ENCODE measurements at places on chromosomes 16 and 17.

- no peak for DNase-seq
Measured at GRCh38 chr16:54719624-54720023, 211.0 kb upstream of the IRX5 start.

- DNase-seq = no peak
Measured at GRCh38 chr17:62073993-62074392, 8.9 kb upstream of the MED13 start.

GRCh38 chr16:20285993-20286499 lies 41.3 kb downstream of the GP2 start:
- no peak for DNase-seq

GRCh38 chr16:15960124-15960971 lies 10.9 kb downstream of the ABCC1 start:
- DNase-seq = no peak

- DNase-seq = no peak
Measured at GRCh38 chr16:12296991-12297390, 320.5 kb downstream of the SNX29 start.

DNA sequence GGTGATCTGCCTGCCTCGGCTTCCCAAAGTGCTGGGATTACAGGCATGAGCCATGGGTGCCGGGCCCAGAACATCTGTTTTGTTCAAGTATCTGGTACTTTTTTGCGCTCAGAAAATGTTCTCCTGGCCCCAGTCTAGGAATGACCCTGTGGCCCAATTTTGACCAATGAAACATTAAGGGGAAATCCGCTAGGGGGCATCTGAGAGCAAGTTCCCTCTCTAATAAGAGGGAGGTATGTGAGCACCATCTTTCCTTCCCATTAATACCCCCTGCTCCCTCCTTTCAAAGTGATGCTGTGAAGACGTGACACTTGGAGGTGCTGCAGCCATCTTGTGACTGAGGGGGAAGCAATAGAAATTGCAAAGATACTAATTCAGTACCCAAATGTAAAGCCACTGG lies 16.5 kb upstream of the CLEC3A start:
- DNase-seq = peak; percentile 3

- DNase-seq = peak; percentile 89
Measured at GRCh38 chr17:45218895-45219661, 2.6 kb upstream of the FMNL1 start.

DNA sequence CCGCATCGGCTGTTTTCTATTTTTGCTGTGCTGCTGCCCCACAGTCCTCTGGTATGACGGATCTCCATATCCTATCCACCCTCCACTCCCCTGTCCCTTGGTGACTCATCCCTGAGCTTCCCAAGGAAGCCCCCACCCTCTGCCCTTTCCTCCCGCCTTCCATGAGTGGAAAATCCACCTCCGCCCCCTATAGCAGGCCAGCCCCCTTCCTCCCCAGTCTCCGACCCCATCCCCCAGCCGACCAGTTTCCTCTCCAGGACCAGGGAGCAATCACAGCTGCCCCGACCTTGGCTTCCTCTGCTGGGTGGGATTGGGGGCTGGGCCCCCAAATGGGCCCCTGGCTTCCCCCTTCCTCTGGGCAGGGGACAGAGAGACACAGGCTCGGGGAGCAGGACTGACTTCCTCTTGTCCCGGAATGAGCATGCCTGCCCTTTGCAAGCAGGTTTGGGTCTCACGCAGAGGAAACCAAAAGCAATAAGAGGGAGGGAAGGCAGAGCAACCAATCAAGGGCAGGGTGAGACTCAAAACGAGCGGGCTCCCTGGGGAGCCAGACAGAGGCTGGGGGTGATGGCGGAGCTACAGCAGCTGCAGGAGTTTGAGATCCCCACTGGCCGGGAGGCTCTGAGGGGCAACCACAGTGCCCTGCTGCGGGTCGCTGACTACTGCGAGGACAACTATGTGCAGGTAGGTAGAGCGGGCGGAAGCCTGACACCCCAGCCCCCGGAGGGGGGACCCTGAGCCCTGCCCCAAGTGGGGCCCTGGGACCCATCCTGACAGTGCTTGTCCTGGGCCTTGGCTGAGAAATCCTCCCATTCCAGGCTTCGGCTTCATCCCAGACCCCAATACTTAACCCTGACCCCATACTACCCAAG lies at the start of the genes ABI3 and GNGT2:
ABI3 (plus strand) TSS at position 550 of the 872 bp plus-strand sequence; CDS start at position 568, 18 bp downstream.
GNGT2 (minus strand) TSS at position 417 of the 872 bp plus-strand sequence. CDS start 3,152 bp downstream, outside the sequence.
- peak; percentile 68 for DNase-seq

- peak; percentile 55 for DNase-seq
Measured at GRCh38 chr16:4319454-4320421, 3.9 kb downstream of the GLIS2 start.

DNA sequence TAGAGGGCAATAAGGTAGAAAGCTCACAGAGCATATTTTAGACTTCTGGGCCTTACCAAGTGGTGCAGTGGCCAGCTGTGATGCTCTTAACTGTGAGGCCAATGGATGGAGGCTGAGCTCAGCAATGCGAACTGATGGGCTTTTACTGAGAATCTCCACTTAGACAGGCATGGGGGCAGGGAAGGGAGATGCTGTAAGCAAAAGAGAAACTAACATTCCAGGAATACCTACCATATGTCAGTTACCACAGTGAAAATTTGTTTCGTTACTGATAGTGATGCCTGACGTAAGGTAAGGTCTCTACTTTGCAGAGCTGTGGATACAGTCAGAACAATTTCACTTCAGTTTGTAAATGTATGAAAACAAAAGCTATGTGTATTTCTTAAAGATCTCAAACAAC lies 250.6 kb upstream of the ZFHX3 start:
- no peak for DNase-seq

DNA sequence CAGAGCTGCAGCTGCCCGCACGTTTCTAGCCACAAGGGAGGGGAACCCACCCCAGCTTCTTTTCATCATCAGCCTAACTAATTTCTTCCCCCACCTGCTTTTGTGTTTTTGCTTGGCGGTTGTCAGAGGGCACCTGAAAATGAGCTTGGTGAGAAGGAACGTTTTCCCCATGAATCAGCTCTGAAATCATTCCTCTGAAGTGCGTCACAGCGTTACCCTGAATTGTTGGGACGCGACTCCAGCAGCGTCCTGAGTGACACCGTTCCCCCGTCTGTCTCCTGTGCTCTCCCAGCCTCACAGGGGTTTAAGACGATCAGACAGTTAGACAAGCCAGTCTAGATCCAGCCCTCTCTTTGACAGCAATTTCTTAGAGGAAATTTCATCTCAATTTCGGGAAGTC lies 722.9 kb upstream of the EEF2KMT start:
- no peak for DNase-seq

- DNase-seq = no peak
Measured at GRCh38 chr16:50209546-50210265, 56.6 kb downstream of the TENT4B start.

GRCh38 chr17:15507896-15508295 lies 40.5 kb upstream of the CDRT4 start:
- no peak for DNase-seq

DNA sequence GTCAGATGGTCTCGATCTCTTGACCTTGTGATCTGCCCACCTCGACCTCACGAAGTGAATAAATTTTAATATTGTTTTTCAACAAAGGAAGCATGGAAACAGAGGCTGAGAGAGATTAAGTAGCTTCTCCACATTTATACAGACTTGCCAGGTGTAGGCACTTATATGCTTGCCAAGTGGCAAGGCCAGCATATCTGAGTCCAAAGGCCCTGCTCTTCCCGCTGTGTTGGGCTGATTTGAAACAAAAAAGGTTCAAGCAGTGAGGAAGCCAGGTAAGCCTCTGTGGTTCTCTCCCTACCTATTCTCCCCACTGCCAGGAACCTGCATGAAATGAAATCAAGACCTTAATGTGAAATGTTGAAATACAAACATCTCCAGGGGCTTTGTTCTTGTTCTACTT lies 7.5 kb upstream of the SLC6A4 start:
- DNase-seq = no peak

DNA sequence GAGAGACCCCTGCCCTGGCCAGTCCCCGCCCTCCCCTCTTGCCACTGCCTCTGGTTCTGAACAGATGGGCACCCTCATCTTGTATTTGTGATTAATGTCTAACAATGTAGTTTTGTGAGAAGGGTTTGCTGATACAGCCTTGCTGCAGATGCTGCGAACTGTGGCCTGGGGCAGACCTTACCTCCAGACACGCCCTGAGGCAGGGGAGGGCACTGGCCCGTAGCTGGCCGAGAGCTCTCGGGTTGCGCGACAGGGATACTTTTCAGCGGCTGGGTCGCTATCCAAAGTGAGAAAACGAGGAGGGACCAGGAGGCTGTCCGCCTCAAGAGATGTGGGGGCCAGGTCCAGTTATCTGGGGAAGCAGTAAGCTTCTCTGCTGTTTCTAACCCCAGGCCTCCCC lies 21.9 kb downstream of the STH start:
- no peak for DNase-seq

- peak; percentile 65 for DNase-seq
Measured at GRCh38 chr16:28326881-28327610, 34.7 kb downstream of the SBK1 start.

- DNase-seq = no peak
Measured at GRCh38 chr17:57674894-57675293, 70.2 kb downstream of the CCDC182 start.

- no peak for DNase-seq
Measured at GRCh38 chr17:8729860-8730259, 14.8 kb downstream of the CCDC42 start.

DNA sequence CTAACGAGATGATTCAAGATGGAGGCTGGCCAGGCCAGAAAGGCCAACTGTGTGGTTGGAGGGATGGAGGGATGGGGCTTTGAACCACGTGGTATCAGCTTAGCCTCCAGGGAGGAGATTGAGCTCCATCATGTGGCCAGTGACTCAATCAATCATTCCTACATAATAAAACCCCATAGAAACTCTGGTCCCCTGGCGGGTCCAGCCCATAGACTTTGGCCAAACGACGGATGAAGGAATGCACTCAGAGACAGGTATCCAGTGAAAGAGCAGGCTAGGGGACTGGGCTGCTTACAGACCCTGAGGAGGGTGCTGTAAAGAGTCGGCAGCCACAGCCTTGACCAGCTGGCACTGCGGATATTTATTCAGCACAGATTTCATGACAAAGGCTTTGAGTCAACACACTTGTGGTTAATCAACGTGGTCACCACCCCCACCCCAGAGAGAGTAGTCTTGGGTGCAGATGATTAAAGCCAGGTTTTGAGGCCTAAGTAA lies 308.7 kb upstream of the TNRC6C start:
- no peak for DNase-seq

- no peak for DNase-seq
Measured at GRCh38 chr17:42969001-42969581, 4.8 kb upstream of the AARSD1 start.

GRCh38 chr16:70444249-70445063 lies 5.6 kb upstream of the ST3GAL2 start:
- DNase-seq = no peak

DNA sequence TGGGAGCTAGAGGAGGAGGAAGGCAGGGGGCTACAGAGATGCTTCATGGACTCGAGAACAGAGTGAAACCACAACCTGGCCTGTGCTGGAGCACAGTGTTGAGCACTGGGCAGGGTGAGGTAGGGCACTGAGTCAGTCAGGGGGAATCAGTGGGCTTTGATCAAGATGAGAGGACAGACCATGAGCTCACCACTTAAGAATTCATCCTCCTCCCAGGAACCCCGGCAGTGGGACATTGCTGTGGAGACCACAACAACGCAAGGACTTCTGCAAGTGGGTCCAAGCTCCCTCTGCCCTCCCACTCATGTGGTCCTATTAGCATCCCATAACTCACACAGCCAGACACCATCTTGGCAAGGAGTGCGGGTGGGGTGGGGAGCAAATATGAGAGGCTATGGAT lies 1.7 kb upstream of the CES5A start:
- DNase-seq = no peak

DNA sequence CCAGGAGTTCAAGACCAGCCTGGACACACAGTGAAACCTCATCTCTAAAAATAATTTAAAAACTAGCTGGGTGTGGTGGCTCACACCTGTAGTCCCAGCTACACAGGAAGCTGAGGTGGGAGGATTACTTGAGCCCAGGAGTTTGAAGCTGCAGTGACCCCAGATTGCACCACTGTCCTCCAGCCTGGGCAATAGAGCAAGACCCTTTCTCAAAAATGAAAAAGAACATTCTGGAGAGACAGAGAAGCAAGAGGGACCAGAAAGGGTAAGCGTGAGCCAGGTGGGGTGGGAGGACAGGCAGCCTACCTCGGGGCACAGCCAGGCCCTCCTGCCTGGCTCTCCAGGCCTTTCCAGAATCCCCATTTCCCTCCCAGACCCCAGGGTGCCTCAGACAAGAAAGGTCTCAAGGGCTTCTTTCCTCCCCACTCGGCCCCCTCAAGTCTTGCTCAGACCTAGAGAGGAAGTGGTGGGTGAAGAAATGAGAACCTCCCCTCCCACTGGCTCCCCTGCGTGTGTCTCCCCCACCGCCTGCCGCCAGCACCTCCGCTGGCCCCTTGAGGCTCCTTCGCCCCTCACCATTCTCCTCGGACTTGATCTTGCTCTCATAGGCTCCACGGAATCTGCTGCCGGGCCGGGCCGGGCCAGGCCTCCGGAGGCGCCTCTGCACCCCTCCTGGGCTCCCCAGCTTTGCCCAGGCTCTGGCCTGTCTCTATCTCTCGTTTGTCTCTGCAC lies 503 bp downstream of the C16orf54 start:
- peak; percentile 67 for DNase-seq

GRCh38 chr17:50865060-50865867 lies 890 bp downstream of the TOB1 start:
- DNase-seq = peak; percentile 60

GRCh38 chr17:41697122-41697962 lies 8.7 kb downstream of the EIF1 start:
- DNase-seq = no peak

GRCh38 chr17:73363442-73364154 lies 51.8 kb upstream of the CDC42EP4 start:
- no peak for DNase-seq

GRCh38 chr16:2478279-2478678 lies 3.4 kb downstream of the TBC1D24 start:
- no peak for DNase-seq

DNA sequence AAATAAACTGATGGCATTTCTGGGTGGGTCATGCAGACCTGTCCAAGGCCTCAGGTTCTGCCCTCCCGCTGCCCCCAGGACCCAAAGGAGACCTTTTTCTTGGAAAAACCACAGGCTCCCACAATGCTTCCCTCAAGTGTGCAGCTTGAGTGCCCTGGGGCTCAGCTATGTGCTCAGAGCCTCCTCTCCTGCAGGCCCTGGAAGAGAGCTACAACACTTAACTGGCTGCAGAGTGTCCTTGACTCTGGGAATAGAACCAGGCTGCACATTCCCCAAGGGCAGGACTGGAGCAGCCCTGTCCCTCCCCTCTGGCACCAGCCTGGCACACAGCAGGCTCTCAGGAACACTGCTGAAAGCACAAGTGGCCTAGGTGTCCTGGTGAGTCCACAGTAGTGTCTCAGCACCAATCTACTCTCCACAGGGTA lies 4.8 kb upstream of the SREBF1 start:
- no peak for DNase-seq

GRCh38 chr16:74999609-75000480 lies 1.0 kb downstream of the ZNRF1 start:
- peak; percentile 65 for DNase-seq

GRCh38 chr17:81370294-81370693 lies 25.0 kb upstream of the BAHCC1 start:
- no peak for DNase-seq

GRCh38 chr16:78672779-78673556 lies 573.5 kb downstream of the WWOX start:
- no peak for DNase-seq

- DNase-seq = no peak
Measured at GRCh38 chr17:11704041-11704440, 105.8 kb downstream of the DNAH9 start.

- no peak for DNase-seq
Measured at GRCh38 chr17:77548967-77549366, 408.2 kb downstream of the SEC14L1 start.

GRCh38 chr16:88703486-88704309 lies 2.5 kb downstream of the RNF166 start:
- DNase-seq = peak; percentile 70

GRCh38 chr16:71792176-71792575 lies 16.5 kb downstream of the AP1G1 start:
- DNase-seq = no peak
